ENCODE measurements at places on chromosomes 11 and 22.

GRCh38 chr22:42841444-42841843 lies 15.6 kb downstream of the ARFGAP3 start:
- DNase-seq = no peak

GRCh38 chr11:110031171-110031570 lies 62.0 kb upstream of the ZC3H12C start:
- DNase-seq = no peak

DNA sequence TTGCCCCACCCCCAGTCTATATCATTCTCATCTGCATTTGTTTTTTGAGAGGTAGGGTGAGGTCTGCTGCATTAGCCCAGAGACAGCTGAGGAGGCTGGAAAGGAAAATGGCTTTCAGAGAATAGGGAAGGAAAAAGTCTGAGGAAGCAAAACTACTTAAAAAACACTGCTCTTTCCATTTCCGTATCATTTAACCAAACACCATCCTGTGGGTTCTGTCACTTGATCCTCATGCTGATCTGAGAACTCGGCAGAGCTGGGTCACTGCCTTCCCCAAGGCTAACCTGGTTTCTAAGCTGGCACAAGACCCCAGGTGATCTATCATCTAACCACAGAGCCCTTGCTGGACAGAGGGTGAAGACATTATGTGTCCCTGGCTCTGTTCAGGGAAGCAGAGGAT lies 1.2 kb downstream of the FOLR2 start:
- no peak for DNase-seq

GRCh38 chr22:20868025-20868962 lies 9.5 kb downstream of the SNAP29 start:
- no peak for DNase-seq

GRCh38 chr11:86934926-86935579 lies 20.1 kb downstream of the FZD4 start:
- no peak for DNase-seq

DNA sequence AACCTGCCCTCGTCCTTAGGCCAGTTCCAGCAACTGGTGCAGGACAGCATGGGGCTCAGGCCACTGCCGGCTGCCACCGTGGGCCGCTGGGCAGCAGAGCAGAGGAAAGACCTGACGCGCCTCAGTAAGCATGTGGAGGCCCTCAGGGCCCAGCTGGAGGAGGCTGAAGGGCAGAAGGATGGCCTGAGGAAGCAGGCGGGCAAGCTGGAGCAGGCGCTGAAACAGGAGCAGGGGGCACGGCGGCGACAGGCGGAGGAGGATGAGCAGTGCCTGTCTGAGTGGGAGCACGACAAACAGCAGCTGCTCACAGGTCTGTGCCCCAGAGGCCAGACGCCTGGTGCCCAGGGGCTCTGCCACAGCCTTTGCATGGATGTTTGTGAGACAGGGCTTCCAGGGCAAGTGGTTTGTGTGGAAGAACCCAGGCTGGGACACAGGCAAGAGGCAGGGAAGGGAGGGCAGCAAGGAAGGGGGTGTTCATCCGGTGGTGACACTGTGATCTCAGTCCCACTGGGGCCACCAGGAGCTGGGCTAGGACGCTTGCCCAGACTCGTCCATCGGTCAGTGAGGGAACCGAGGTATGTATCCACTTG lies 13.9 kb downstream of the CCDC157 start:
- no peak for DNase-seq
